Amniotic epithelial cell (primary cell): ENCODE measurements at places on chromosomes 6 and 20.
A peak's percentile ranks its signal among the peaks of the same experiment; 100 is the strongest.

GRCh38 chr6:90709431-90709996 lies 122.6 kb upstream of the MAP3K7 start:
- DNase-seq, result no peak

- no peak for DNase-seq
These were observed 748 bp upstream of the ZNF292 start for GRCh38 chr6:87154641-87154992.

DNA sequence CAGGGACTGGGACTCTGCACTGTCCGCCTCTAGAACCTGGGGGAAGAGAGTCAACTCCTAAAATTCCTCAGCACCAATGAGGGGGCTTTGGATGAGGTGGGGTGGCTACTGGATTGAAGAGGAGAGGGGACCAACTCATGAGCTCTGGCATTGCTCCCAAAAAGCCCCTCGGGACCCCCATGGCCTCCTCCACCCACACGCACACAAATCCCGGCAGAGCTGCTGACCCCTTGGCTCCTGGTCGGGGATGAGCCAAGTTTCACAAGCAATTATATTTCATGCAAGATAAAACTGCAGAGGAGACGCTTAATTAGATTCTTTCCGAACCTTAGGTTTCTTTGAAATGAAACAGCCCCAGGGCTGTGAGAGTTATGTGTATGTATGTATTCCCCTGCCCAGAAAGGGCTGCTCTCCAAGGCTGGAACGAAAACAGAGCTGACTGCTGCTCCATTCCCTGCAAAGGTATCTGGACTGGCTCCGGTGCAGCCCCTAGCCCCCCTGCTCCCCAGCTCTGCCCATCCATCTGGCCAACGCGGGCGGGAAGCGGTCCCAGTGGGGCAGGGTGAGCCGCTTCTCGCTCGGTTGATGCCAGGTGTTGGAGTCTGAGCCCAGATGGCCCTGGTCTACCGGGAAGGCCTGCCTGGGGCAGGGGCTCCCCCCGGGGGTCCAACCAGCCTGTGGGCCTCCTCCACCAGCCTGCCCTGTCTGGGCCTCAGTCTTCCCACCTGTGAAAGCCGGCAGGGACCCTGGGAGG lies 46.8 kb upstream of the STX16 start:
- DNase-seq, result no peak

- peak; percentile 83 for DNase-seq
These were observed at the start of the genes PCED1A and VPS16 for GRCh38 chr20:2840138-2840966. TSS of gene PCED1A (minus strand) at chr20:2840655. CDS start at chr20:2839912, 743 bp downstream. TSS of gene VPS16 (plus strand) at chr20:2840745. CDS start at chr20:2840775, 30 bp downstream.

DNA sequence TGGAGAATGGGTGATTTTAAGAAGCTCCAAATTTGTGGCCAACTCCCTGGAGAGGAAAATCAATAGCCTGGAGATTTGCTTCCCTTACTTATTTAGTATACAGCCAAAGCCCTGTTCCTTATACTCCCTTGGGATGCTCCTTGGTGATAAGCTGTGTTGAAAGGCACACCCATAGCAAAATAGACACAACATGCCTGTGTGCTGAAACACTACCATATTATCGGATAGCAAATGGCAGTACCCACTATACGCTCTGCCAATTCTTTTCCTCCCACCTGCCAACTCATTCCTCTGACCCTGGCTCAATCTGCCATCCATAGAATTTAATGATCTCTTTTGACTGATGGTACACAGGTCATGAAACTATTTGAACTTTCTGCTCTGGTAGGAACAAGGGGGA lies 98.2 kb downstream of the CLIC5 start:
- DNase-seq, result no peak

GRCh38 chr20:59377842-59378241 lies 77.4 kb downstream of the EDN3 start:
- DNase-seq, result no peak

DNA sequence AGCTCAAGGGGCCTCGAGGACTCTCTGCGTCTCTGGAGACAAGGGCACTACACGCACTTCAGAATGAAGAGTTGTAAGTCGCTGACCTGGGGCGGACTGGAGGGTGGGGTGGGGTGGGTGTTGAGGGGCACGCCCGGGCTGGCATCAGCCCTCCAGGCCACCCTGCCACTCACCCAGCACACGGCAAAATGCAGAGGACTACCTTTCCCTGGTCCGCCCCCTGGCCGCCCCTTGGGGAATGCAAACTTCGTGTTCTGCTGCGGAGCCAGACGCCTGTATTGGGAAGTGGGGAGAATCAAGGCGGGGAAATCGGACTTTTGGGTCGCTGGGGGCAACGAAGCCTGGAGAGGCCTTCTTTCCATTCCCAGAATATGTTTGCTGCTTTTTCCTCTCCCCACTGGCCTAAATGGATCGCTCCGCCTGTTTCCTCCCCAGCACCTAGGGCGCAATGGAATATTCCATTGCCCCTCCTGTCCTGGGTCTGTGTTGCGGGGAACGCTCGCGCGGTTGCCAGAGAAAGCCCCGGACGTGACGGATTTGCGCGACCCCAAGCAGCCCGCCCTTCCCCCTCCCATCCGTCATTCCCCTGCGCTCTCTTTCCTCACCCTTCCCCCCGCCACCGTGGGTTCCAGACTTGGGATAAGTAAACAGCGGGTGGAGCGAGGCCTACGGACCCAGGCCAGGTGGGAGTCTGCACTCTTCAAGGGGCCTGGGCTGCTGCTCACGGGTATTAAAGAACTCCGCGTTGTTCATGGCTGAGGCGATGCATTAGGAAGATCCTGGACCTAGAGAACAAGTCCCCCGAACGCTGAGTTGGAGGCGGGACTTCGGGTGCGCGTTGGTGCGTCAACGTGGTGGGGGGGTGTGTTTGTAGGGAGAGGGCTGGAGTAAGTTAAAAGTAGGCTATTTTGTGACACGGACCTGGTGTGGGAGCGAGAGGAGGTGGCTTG lies at the start of gene PPT2:
Gene PPT2 (plus strand): TSS at position 578 of the 950 bp plus-strand sequence. CDS start 454 bp downstream, outside the sequence.
- peak; percentile 92 for DNase-seq

DNA sequence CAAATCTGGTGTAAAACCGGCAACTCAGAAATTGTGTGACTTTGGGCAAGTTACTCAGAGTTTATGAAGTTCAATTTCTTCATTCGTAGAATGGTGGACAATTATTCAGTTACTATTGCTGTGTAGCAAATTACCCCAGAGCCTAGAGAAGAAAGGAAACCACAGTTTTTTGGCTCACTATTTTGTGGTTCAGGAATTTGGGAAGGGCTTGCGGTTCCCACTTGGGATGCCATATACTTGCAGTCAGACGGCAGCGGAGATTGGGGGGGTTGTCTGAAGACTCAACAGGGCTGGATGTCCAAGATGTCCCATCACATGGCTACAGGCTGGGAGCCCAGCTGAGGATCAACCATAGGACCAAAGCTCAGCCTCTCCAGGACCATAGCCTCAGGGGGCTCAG lies 108.1 kb downstream of the PCSK2 start:
- no peak for DNase-seq

DNA sequence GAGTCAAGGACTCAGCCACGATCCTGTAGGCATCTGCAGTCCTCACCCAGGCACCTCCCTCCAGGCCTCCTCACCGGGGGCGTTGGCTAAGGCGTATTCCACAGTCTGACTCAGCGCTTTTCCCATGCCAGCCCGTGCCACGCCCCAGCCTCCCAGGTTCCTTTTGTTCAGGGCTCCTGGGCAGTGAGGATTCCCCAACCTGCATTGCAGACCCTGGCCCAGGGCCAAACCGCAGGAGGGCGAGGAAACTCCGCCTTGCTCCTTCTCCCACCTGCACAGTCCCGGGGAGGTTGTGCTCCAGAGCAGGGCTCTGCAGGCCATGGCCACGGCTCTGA lies 202.8 kb upstream of the CST7 start:
- no peak for DNase-seq

DNA sequence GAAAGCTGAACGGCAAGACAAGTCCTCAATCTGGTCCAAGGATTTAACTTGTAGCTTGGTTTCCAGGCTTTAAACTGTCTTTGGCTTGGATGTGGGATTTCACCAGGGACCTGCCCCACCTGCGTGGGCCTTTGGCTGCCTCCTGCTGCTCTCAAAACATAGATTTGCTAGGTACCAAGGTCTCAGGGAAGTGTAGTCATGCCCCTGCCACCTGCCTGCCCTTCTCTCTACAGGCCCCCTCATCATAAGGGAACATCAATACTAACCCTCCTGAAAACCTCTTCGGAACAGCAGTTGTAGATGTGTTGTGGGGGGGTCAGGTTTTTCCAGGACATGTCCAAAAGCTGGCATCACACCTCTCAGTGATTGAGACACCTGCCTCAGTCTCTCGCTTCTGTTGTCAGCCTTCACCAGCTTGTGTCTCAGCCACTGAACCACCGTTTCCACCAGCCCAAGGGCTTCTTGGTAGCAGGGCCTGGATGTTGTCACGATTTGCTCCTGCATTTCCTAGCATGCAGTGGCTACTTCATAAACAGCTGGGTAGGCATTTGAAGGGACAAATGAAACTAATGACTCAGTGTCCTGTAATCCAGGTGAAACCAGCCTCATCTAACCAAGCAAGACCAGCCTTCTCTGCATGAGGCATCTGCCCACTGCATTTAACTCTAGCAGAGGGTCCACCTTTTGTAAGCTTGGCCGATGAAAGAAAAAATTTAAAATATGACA lies 141.6 kb upstream of the THBS2 start:
- DNase-seq, result no peak

- DNase-seq, result peak; percentile 49
These were observed 8.7 kb upstream of the GTF3C6 start for GRCh38 chr6:110949679-110950285.

DNA sequence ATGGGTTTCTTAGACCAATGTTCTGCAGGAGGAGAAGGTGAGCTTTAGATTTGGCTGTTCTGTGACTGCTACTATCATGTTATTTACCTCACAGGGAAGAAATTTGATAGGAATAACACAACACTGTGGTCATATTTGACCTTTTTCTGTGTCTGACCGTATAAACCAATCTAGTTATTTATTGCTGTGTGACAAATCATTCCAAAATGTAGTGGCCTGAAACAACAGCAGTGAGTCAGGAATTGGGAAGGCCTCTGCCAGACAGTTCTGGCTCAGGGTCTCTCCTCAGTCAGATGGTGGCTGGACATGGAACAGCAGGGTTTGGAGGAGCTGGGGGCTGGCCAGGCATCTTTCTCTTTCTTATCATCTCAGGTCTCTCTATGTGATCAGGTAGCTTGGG lies 33.0 kb downstream of the RIPOR2 start:
- peak; percentile 59 for DNase-seq

GRCh38 chr6:89148016-89148750 lies 2.3 kb downstream of the PM20D2 start:
- no peak for DNase-seq

GRCh38 chr6:10269814-10270472 lies 144.9 kb downstream of the TFAP2A start:
- no peak for DNase-seq

- peak; percentile 79 for DNase-seq
These were observed 136.9 kb downstream of the PREX1 start for GRCh38 chr20:48690888-48691287.

GRCh38 chr6:71454056-71454455 lies 165.4 kb downstream of the OGFRL1 start:
- DNase-seq, result no peak

DNA sequence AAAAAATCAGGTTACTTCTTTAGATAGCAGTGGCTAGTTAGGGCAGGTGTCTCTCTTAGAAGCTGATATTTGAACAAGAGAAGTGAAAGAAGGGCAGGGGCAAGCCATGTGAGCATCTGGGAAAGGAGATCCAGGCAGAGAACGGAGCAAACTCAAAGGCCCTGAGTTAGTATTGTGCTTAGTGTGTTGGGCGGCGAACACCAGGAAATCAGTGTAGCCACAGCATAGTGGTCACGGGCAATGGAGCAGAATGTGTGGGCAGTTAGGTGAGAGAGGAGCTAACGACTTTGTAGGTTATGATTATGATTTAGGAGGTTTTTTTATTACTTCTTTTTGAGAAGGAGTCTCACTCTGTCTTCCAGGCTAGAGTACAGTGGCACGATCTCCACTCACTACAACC lies 229.3 kb downstream of the TMEM242 start:
- DNase-seq, result no peak

DNA sequence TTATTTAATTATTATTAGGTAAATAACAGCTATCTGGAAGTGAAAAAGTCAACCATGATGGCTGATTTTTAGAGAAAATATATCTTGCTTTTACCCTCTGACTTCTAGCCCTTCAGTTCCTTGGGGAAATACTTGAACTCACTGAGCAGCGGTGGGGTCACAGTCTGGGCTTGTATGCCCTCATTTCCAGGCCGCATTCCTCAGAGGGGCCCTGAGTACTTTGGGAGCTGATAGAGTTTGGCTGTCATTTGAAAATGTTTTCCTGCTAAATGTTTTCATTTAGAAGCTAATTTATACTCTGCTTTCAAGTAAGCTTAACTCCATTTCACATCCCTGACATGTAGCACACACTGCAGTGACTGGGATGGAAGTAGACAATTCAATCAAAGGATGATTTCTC lies 1028.5 kb downstream of the KIF16B start:
- no peak for DNase-seq
